CD4-positive, CD25-positive, alpha-beta regulatory T cell (primary cell): ENCODE measurements at places on chromosomes 2 and 18. TPM values are rescaled to one million over a fixed set of nuclear protein-coding genes. Genes with fewer than 3 reads are reported as not detected.

ARID5A gene
- total RNA-seq: 180 TPM

- no peak overlapping the region for H3K4me3 ChIP-seq
- no peaks in the 10 kb centered on the region for H3K4me1 ChIP-seq
- no peaks in the 10 kb centered on the region for H3K27me3 ChIP-seq
- peaks cover 39% of the 10 kb centered on the region for H3K36me3 ChIP-seq
- no peak for DNase-seq
Measured at GRCh38 chr18:21660078-21660477, 44.5 kb downstream of the ABHD3 start.

GYPC gene
- total RNA-seq: 75.2 TPM

GRCh38 chr2:240967681-240968621 is 30.5 kb upstream of the SNED1 start:
- no peaks in the 10 kb centered on the region for H3K27me3 ChIP-seq
- no peak overlapping the region for H3K27ac ChIP-seq
- DNase-seq: no peak

IL37 gene
- total RNA-seq: not detected

- H3K27ac ChIP-seq: peak overlapping the region; percentile 79
- peaks cover 32% of the 10 kb centered on the region for H3K4me1 ChIP-seq
- no peak for DNase-seq
- H3K27me3 ChIP-seq: no peaks in the 10 kb centered on the region
Measured at GRCh38 chr2:84904717-84905174, 710 bp upstream of the TMSB10 start.

DNA sequence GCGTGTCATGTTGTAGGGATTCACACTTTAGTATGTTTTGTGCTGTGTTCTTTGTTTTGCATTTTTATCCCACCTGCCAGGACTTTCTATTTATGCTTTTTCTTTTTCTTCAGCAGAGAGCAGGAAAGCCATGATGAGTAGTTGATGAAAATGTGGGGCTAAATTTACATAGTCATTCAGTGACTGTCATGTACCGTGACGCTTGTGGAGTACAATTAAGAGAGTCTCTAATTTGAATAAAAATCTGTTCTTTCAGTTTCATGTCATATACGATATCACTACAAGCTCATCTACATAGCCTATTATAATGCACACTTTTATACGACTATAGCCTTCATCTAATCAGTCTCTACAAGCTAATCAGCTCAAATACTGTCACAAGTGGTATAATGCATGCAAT is 112.7 kb upstream of the SPATS2L start:
- H3K27ac ChIP-seq: no peak overlapping the region
- no peak for DNase-seq
- peaks cover 7% of the 10 kb centered on the region for H3K27me3 ChIP-seq
- peaks cover 3% of the 10 kb centered on the region for H3K4me1 ChIP-seq

- no peaks in the 10 kb centered on the region for H3K4me1 ChIP-seq
- no peaks in the 10 kb centered on the region for H3K27me3 ChIP-seq
- H3K36me3 ChIP-seq: no peaks in the 10 kb centered on the region
- DNase-seq: no peak
- no peak overlapping the region for H3K4me3 ChIP-seq
Measured at GRCh38 chr18:58235001-58235436, 191.0 kb downstream of the NEDD4L start.

ACMSD gene
- total RNA-seq: not detected
